Glutamatergic neuron (in vitro differentiated cells): ENCODE measurements at places on chromosomes 13 and 19.

GRCh38 chr19:48992581-48993174, 431 bp downstream of the GYS1 start:
- no peaks in the 10 kb centered on the region for H3K27me3 ChIP-seq
- DNase-seq: no peak
- H3K36me3 ChIP-seq: no peaks in the 10 kb centered on the region
- peak overlapping the region; percentile 93 for H3K27ac ChIP-seq
- H3K4me3 ChIP-seq: peak overlapping the region; percentile 100

DNA sequence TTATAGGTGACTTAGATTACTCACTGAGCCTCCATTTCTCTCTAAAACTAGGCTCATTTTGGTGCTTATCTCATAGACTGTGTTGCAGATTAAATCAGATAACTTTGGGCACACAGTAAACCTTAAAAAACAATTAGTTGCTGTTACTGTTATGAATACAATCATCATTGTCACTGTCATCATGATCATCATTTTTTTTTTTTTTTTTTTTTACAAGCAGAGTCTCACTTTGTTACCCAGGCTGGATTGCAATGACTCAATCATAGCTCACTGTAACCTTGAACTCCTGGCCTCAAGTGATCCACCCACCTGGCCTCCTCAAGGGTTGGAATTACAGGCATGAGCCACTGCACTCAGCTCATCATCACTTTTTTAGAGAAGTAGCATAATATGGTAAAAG, 60.0 kb downstream of the VWA8 start:
- DNase-seq: no peak
- no peaks in the 10 kb centered on the region for H3K4me1 ChIP-seq
- no peaks in the 10 kb centered on the region for H3K36me3 ChIP-seq
- no peak overlapping the region for H3K27ac ChIP-seq
- no peak overlapping the region for H3K4me3 ChIP-seq
- H3K27me3 ChIP-seq: peaks cover 2% of the 10 kb centered on the region

DNA sequence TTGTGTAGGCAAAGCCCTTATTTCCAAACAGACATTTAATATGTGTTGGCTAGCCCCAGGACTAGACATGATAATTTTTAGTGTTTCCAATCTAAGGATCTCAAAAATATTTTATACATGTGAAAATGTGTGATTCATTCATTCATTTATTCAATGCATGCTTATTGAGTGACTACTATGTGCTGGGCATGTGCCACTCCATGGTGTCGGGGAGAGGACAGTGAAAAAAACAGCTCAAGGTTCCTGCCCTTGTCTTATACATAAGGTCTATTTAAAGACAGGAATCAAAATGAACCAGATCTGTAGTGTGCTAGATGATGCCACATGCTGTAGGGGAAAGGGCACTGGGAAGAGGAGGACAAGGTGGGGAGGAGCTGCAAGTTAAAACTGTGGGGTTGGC, 36.5 kb downstream of the GJA3 start:
- no peaks in the 10 kb centered on the region for H3K4me1 ChIP-seq
- no peak overlapping the region for H3K27ac ChIP-seq
- no peaks in the 10 kb centered on the region for H3K36me3 ChIP-seq

DNA sequence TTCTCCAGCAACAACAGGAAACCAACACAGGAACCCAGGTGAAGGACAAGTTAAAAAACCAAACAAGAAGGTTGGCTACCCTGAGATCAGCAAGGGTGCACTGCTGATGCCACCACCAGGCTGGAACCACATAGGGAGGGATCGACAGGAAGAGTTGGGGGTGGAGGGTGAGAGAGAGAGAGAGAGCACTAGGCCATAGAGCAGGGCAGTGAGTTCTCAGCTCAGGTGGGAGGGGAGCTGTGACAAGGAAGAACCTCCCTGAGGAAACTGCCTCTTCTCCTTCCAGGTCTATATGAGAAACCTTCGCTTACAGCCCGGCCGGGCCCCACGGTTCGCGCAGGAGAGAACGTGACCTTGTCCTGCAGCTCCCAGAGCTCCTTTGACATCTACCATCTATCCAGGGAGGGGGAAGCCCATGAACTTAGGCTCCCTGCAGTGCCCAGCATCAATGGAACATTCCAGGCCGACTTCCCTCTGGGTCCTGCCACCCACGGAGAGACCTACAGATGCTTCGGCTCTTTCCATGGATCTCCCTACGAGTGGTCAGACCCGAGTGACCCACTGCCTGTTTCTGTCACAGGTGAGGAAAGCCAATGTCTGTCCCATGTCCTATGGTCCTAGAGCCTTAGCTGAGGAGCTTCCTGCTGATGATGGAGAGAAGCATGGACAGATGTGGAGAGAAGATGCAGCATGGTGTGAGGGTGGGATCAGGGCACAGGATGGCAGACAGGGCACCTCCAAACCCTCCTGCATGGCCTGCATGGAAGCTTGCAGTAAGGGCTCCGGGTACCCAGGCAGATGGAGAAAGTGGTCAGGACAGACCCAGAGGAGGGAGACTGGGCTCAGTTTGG, 2.5 kb downstream of the KIR2DL4 start:
- H3K4me1 ChIP-seq: no peaks in the 10 kb centered on the region
- peaks cover 2% of the 10 kb centered on the region for H3K27me3 ChIP-seq
- no peak for DNase-seq
- H3K36me3 ChIP-seq: peaks cover 18% of the 10 kb centered on the region
- no peak overlapping the region for H3K27ac ChIP-seq
- no peak overlapping the region for H3K4me3 ChIP-seq

- no peak overlapping the region for H3K4me3 ChIP-seq
- peaks cover under 1% of the 10 kb centered on the region for H3K4me1 ChIP-seq
- H3K36me3 ChIP-seq: no peaks in the 10 kb centered on the region
- peak overlapping the region; percentile 4 for H3K27ac ChIP-seq
Observed at GRCh38 chr13:39149896-39150295, 111.6 kb downstream of the NHLRC3 start.
